ENCODE measurements at places on chromosomes 6 and 20.

DNA sequence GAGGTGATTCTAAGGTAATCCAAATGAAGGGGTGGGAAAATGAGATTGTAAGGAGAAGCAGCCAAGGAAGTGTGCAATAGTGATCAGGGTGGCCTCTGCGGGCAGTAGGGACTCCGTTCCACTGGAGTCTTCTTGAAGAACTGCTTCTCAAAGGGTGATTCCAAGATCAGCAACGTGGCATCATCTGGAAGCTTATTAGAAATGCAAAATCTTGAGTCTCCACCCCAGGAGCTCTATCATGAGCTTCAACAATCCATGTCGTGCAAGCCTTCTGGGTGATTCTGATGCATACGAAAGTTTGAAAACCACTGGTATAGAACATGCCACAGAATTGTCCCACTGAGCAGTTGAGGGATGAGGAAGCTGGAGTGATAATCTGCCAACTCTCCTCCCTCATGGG lies 31.4 kb downstream of the SCP2D1 start:
- DNase-seq, result no peak

GRCh38 chr20:47725248-47725973 lies 59.9 kb downstream of the SULF2 start:
- DNase-seq, result peak; percentile 85

DNA sequence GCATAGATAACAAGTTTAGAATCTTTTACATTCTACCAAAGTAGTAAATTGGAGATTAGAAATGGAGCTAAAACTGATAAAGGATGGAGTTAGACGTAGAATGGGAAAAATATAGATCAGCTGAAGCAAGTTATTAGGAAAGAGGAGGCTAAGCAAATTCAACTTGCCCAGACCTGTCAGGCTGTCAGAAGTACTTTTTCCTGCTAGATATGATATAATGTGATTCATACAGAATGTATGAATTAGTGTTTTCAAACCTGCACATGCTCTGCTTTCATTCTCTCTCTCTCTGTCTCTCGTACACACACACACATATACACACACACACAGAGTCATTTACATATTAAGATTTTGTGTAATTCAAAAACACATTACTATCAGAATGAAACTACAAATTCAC lies 133.2 kb upstream of the HDGFL1 start:
- DNase-seq, result no peak

DNA sequence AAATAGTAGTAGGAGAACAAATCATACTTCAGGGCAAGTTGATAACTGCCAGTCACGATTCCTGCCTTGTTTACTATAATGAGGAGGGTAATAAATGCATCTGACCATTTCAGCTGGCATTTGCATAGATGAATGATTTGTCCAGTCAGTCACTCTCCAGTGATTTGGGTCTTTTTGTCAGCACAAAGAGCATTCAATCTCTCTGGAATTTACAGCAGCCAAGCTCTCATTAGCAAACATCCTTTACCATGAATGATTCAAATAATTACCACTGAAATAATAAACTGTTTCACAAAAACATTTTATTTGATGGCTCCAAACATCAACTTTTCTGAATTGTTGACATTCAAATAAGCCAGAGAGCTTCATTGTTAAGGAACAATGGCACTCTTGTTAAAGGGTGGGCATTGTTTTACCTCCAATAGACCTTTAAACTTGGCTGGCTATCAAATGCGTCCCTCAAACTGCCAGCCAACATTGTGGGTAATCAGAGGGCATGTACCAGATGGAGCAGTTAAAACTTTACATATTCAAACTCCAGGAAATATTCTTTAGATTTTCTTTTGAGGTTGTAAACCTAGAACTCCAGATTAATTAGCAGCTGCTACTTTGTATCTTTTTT lies 30.0 kb upstream of the FBXL4 start:
- DNase-seq, result peak; percentile 25

DNA sequence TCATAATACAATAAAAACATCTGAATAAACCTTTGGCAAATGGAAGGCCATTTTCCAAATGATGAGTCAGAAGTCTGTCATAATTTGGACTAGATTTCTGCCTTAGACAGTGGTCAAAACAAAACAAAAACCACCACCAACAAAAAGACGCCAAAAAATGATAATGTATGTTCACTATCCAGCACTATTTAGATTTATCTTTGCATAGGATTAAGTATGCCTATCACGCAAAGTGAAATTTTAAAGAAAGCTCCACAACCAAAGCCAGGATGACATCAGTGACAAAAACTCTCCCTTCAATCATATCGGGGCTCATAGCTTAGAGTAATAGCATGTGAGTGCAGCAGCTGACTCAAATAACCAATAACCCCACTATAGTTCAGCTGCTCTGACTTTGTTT lies 201.9 kb downstream of the MOXD1 start:
- no peak for DNase-seq

DNA sequence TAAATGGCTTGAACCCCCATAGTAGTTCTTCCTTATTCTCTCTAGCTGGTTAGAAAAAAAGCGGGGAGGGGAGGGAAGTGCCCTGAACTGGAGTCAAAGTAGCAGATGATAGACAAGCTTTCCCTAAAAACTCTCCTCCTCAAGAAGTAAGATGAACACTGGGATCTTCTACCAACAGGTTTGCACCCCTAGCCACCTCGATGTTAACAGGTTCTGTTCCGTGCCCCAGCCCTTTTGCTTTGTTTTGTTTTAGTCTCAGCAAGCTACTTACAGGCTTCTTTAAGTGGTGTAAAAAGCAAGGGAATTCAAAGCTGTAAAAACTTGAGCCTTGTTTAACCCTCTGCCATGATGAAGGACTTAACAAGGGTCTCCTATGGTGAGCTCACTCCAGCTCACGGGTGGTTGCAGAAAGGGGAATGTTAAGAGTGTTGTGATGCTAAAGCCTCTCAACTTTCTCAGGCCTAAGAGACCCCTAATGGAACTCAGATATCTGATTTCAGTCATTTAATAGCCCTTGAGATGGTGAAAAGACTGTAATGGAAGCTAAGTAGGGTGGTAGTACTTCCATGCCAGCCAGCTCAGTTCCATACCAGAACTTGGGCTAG lies 106.0 kb downstream of the FOXO3 start:
- DNase-seq, result no peak

DNA sequence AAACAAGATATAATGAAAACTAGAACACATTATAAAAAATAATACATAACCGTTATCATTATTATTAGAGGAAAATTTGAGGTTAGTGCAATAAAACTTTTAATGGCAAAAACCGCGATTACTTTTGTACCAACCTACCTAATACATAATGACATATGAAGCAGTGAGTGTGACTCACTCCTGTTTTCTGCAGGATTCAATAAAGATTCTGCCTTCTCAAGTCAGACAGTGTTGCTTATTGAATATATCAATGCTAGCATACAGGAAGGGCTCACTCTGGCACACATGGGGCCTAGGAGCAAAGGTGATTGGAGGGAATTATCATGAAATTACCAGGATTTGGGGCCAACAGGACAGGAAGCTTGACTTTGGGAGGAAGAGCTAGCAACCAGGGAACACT lies 230.8 kb upstream of the CEP162 start:
- DNase-seq, result no peak

- peak; percentile 43 for DNase-seq
These were observed 90.7 kb downstream of the CDC5L start for GRCh38 chr6:44478158-44478557.

DNA sequence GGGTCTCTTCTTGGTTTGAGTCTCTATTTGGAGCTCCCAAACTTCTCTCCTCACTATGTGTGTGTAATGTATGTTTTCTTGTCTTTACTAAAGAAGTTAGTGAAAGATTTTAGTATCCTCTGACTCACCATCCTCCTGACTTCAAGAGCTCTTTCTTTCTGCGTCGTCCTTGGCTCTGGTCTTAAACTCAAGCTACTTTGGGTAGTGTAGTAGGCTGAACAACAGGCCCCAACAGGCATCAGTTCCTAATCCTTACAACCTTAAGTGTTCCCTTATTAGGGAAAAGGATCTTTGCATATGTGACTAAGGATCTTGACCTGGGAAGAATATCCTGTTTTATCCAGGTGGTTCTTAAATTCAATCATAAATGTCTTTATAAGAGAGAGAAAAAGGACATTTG lies 810.2 kb downstream of the MAFB start:
- no peak for DNase-seq

GRCh38 chr20:36063916-36064657 lies 90.5 kb upstream of the EPB41L1 start:
- DNase-seq, result peak; percentile 28

DNA sequence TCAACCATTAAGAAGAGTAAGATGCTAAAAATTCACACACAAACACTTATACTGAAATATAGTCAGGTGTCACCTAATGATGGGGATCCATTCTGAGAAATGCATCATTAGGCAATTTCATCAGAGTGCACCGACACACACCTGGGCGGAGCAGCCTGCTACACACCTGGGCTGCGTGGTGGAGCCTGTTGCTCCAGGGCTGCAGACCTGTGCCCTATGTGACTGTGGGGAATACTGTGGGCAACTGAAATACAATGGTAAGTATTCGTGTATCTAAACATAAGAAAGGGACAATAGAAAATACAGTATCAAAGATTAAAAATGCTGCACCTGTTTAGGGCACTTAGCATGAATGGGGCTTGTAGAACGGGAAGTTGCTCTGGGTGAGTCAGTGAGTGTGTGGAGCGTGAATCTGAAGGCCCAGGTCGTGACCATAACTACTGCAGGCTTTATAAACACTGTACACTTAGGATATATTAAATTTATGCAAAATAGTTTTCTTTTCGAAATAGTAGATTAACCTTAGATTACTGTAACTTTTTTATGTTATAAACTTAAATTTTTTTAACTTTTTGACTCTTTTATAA lies 124.4 kb upstream of the AFDN start:
- DNase-seq, result no peak

- DNase-seq, result peak; percentile 13
These were observed 970 bp downstream of the BLTP3A start for GRCh38 chr6:34792605-34793500.

GRCh38 chr6:96157018-96157565 lies 141.3 kb downstream of the FUT9 start:
- no peak for DNase-seq

DNA sequence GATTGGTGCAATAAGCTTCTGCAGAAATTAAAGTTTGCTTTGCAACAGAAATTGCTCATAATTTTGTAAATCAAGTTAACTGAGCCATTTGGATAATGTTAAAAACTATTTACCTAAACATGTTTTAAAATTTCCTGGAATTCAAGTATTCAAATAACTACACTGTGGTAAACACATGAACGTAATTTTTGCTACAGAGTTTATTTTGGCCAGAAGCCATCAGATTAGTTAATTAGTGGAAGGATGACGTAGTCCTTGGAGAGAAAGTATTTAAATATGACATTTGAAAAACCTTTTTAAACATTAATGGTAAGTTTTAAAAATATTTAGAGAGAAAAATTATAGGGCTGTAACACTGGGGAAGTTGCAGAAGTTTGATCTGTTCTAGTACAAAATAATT lies 121.2 kb upstream of the UST start:
- DNase-seq, result no peak

DNA sequence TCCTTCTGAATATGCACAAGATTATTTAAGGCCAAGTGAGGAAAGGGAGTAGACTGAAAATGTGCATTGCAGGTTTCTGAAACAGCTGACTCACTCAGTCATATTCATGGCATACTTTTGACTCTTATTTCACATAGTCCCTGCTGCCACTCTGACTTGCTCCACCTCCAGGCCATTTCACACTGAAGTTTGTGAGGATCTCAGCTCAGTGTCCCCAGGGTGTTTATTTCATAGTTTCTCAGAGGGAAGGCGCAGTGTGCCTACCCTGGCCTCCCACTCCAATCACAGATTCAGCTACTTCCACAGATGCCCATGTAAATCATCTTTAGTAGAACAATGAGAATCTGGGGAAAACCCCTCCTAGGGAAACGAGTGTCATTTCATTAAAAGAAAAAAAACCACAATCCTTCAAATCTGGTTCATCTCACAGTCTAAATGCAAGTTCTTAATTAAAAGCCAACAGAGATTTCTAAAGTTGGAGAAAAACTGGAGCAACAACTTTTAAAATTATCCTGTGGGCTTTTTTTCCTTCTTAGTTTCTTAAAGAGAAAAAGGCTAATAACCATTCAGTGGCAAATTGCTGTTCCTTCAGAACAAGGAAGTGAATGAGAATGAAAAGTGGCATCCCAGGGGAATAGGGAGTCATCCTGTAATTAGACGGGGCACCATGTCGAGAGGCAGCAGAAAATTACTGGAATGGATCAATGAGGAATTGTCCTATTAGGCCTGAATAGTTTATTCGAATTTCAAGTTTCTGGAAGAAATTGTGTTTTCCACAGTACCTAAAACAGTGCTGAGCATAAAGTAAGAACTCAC lies 133.6 kb downstream of the TFAP2B start:
- no peak for DNase-seq

GRCh38 chr6:108561742-108562502 lies 1.2 kb downstream of the FOXO3 start:
- DNase-seq, result peak; percentile 16

DNA sequence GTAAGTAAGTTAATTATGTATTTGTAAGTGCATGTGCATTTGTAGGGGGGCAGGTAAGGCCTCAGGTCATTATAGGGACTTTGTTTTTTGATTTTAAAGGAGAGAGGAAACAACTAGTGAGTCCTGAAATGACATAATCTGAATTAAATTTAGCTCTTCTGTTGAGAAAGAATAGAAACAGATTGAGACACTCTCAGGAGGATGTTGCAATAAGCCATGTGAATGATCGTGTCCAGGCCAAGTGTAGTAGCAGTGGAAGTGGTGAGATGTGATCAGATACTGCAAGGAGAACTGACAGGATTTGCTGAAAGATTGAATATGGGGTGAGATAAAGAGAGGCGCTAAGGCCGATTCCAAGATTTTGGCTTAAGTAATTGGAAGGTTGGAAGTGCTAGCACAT lies 2.6 kb upstream of the CENPW start:
- DNase-seq, result peak; percentile 84

GRCh38 chr20:63748934-63749270 lies 9.3 kb downstream of the SLC2A4RG start:
- no peak for DNase-seq

- peak; percentile 87 for DNase-seq
These were observed 47.0 kb downstream of the WDR27 start for GRCh38 chr6:169654598-169655391.

DNA sequence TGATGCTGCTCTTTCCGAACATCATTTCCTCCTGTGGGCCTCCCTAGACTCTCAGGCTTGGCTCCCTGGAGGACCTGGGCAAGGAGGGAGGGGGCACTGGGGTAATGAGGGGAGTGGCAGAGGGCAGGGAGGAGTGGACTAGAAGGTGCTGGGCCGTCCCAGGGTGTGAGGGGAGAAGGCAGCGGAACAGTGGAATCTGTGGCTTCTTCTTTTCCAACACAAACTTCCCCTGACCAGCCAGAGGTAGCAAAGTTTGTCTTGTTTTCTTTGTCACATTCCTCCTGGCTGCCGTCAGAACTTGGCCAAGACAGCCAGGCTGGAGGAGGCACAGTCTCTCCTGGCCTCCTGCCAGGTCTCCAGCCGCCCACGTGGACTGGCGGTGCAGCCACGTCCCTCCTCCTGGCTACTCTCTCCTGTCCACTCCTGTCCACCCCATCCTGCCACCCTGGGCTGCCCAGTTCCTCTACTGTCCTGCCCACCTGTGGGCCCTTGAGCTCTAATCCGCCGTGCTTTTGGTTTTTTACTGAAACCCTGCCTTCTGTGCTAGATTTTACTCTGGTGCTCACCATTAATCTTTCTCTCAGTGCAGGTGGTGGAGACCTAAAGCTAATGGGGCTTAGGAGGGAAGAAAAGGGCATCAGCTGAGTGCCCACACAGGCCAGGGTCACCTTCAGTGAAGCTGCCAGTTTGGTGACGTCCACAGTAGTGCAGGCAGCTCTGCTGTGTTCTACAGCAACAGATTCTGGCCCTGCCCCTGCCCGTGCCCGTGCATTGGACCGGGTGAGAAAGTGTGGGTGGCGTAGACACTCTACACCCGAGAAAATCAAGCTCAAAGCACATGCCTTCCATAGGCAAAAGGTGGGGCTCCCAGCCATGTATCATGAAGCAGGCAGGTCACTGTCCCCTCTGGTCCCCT lies 2.8 kb upstream of the CDSN start:
- DNase-seq, result peak; percentile 65
